ENCODE measurements at places on chromosomes 4 and X.

- DNase-seq: no peak
Measured at GRCh38 chr4:38050560-38051350, 90.6 kb downstream of the PTTG2 start.

- DNase-seq: no peak
Measured at GRCh38 chr4:88439161-88439760, 17.7 kb upstream of the HERC5 start.

- no peak for DNase-seq
Measured at GRCh38 chr4:10259976-10260375, 143.4 kb upstream of the WDR1 start.

- DNase-seq: no peak
Measured at GRCh38 chrX:79266702-79267101, 100.4 kb downstream of the ITM2A start.

GRCh38 chrX:53442322-53442631 is 8.1 kb upstream of the HSD17B10 start:
- DNase-seq: no peak

DNA sequence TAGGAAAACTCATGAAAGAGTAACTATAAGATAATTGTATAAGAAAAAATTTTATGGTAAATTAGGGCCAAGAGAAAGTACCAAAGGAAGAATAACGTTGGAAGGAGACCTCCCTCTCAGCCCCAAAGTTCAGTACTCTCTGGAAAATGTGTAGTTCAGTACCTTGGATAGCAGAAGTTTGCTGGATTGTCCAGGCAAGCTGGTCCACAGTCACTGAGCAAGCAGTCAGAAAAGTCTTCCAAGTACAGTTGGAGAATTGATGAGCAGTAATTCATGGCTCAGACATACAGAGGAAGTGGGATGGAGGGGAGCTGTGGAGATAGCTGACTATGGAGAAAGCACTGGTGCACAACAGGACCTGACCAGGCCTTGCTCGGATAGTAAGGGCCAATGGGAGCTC is 598.2 kb upstream of the NDST4 start:
- DNase-seq: peak; percentile 14

DNA sequence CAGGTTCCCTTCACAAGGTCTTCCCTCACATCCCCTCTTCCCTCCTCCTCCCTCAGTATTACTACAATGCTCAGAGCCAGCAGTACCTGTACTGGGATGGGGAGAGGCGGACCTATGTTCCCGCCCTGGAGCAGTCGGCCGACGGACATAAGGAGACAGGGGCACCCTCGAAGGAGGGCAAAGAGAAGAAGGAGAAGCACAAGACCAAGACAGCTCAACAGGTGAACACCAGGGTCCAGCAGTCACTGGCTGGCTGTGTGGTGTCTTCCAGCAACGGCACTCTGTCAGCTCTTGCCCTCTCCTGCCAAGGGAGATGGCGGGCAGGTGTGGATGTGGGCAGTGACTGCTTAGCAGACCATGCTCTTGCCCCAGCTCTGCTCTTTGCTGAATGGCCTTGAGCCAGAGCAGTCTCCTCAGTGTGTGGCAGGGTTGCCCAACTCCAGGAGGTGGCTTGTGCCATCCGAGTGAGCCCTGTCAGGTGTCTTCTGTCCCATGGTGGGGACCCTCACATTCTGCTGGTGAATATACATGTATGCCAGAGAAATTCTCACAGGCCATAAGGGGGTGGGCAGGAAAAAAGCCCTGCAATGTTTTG is 11.4 kb upstream of the UBA1 start:
- DNase-seq: no peak

DNA sequence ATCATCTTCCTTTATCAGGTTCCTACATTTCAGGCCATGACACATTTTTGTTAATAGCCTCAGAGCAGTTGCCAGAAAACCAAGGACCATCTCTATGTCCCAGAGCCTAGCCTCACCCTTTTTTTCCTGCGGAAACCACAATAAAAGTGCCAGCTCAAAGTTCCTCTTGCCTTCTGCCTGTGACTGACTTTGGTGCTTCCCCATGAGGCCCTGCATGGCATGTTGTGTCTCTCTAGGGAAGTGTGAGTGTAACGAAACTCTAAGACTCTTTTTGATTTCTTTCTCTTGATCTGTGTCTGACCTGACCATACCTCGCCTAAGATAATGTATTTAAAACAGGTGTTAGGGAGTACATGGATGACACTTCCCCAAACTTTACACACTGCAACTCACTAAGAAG is 642.3 kb upstream of the BOD1L1 start:
- DNase-seq: no peak

DNA sequence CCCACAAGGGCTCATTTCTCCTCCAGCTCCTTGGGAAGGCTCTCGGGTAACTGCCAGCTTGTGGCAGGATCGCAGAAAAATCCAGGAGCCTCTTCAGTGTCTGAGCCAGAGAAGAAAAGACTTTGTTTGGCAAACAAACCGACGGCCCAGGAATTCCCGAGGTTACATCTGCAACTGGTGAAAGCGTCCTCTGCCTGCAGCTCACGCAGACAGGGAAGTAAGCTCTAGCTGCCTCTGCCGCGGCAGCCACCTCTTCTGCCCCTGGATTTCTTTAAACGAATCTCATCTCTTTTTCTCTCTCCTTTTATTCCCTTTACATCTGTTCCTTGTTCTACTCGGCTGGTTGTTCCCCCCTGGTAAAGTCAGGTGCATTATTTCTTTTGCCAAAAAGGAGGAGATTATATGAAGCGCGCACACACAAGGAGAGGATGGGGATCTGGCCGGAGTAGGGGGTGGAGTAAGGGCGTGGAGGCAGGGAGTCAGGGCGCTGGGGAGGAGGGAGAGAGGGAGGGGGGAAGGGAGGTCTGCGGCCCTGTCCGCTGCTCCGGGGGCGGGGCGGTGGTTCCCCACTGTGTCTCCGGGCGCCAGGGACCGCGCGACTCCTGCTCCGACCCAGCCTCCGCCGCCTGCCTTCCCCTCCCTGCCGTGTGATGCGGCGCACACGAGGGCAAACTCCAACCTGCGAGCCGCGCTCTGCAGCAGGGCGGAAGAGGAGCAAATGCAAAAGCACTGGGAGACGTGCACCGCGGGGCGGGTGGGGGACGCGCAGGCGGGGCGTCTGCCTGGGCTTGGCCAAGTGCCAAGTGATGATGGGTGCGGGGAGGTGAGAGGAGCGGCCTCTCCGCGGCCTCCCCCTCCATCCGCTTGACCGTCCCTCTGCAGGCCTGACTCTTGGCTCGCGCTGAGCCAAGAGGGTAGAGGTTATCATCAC is at the start of gene DCHS2:
Gene DCHS2 (minus strand): TSS at position 459 of the 931 bp plus-strand sequence. CDS start 444 bp downstream, at position 15.
- DNase-seq: peak; percentile 44

- DNase-seq: no peak
Measured at GRCh38 chrX:9710332-9710731, 55.3 kb downstream of the GPR143 start.

DNA sequence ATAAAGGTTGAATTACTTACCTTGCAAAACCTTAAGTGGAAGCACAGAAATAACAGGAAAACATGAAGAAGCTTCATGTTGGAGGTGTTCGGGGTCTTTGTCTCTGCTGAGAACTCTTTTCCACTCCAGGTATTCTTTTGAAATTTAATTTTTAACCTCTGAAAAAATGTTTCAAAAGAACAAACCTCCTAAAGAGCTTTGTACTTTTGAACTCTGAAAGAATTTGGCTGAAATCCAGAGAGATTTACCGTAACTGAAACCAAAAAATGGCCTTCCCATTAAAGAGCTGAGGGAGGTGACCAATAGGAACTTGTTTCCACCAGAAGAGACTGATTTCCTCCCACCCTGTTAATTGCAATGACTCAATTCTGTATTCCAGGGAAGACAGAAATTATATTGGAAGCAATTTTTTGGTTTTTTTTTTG is at the start of gene CFI:
Gene CFI (minus strand): TSS at position 105 of the 425 bp plus-strand sequence. CDS start 28 bp downstream, at position 77.
- no peak for DNase-seq

GRCh38 chr4:184011826-184012380 is 106.8 kb downstream of the STOX2 start:
- no peak for DNase-seq

- no peak for DNase-seq
Measured at GRCh38 chrX:8244301-8244700, 73.2 kb upstream of the VCX2 start.

DNA sequence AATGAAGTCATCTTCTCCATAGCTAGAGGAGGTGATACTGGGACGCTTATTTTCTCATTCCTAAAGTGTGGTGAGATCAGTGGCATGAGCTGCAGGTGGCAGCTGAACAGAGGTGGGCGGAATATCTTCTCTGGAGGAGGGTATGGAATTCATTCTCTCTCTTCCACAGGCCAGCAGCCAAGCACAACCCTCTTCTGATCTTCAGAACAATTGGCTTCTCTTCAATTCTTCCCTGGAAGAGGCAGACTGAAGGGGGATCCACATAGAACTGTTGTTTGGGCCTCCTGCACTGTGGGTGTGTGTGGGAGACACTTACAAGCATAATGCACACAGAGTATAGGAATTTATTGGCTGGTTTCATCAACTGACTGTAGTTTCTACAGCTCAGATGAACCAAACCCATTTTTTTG is 180.4 kb upstream of the RASGEF1B start:
- DNase-seq: no peak

GRCh38 chrX:31392513-31392912 is 320.7 kb upstream of the FTHL17 start:
- no peak for DNase-seq

DNA sequence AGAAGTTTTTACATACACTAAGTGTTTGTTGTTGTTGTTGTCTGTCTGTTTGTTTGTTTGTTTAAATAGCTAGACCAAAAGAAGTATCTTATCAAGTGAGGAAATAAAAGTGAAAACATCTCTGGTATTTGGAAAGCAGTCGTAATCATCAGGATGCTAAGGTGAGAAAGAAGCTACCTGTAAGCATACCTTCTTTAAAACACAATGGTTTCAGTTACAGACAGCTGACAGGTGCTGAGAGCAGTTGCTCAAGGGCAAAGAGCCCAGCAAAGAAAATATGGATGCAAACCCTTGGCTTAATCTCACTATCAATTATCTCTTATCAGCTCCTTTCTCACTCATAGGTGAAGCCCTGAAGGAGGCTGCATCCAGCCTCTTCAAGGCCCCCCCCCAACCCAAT is 42.8 kb upstream of the FBXW7 start:
- no peak for DNase-seq

DNA sequence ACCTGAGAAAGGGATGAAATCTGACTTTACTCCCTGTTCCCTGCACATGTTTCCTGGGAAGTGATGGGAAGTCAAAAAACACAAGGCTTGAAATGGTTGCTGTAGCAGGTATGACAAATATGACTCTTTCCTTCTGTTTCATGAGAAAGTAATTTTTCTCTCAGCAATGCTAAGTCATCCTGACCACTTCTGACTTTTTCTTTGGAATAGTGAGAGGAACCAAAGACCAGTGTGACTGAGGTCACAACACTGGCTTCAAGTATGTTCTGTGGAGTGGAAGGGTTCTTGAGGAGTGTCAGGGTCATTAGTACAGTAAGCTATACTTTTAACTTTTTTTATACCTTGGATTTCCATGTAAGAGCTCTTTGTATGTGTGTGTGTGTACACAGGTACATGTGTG is 225.3 kb downstream of the PPP3CA start:
- DNase-seq: no peak

All from neuronal stem cell (in vitro differentiated cells).